ENCODE measurements at places on chromosomes 11 and 22. TPM values are rescaled to one million over a fixed set of nuclear protein-coding genes. Genes with fewer than 3 reads are reported as not detected.
A peak's percentile ranks its signal among the peaks of the same experiment; 100 is the strongest.

The GAB4 gene
- not detected for total RNA-seq

DNA sequence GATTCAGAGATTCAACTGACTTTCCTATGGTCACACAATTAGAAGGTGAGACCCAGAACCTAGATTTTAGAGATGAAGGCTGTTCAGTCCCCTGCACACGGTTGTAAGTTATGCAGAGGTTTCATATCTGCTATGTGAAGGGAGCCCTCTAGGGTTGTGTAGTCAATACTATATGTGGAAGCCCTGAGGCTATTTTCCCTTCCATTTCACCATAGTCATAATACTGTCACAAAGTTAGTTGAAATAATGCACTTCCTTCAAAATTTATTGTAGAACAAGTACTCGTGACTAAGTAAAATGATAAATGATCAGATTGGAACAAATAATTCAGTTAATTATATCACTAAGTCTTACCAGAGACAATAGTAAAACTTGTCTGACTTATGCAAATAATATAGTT is 48.8 kb downstream of the ENDOD1 start:
- H3K27ac ChIP-seq, result no peak overlapping the region
- H3K36me3 ChIP-seq, result no peaks in the 10 kb centered on the region
- no peak overlapping the region for H3K4me3 ChIP-seq
- H3K27me3 ChIP-seq, result no peaks in the 10 kb centered on the region
- DNase-seq, result no peak

- DNase-seq, result peak; percentile 99
- no peaks in the 10 kb centered on the region for H3K27me3 ChIP-seq
- H3K4me3 ChIP-seq, result peak within 1 kb of the TSS; percentile 82
- peaks cover 49% of the 10 kb centered on the region for H3K4me1 ChIP-seq
- H3K27ac ChIP-seq, result peak within 1 kb of the TSS; percentile 97
Observed at GRCh38 chr11:694563-695287, at the start of gene DEAF1. DEAF1 (minus strand) TSS chr11:695222; CDS start chr11:695047, 175 bp downstream.

- no peak overlapping the region for H3K4me3 ChIP-seq
- peaks cover 8% of the 10 kb centered on the region for H3K4me1 ChIP-seq
- H3K27me3 ChIP-seq, result peaks cover 6% of the 10 kb centered on the region
- no peak overlapping the region for H3K27ac ChIP-seq
- no peaks in the 10 kb centered on the region for H3K36me3 ChIP-seq
- no peak for DNase-seq
Observed at GRCh38 chr11:82560836-82561235, 172.8 kb downstream of the FAM181B start.

DNA sequence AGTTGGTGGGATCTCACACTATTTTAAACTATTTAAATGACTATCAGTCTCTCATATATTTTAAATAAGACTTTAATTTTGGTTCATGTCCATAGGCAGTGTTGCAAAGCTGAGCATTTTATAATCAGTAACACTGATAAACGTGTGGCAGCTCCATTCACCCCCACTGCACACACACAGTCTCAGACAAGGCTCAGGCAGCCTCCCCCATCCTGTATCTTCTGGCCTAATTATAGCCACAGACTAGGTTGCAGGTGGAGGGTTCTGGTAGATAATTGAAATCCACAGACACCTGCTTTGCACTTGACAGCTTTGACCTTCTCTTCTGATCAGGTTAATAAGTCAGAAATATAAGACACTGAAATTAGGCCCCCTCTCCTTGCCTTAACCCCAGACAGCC is 118.5 kb upstream of the LDLRAD3 start:
- peaks cover 21% of the 10 kb centered on the region for H3K4me1 ChIP-seq
- no peaks in the 10 kb centered on the region for H3K36me3 ChIP-seq
- no peak overlapping the region for H3K4me3 ChIP-seq

DNA sequence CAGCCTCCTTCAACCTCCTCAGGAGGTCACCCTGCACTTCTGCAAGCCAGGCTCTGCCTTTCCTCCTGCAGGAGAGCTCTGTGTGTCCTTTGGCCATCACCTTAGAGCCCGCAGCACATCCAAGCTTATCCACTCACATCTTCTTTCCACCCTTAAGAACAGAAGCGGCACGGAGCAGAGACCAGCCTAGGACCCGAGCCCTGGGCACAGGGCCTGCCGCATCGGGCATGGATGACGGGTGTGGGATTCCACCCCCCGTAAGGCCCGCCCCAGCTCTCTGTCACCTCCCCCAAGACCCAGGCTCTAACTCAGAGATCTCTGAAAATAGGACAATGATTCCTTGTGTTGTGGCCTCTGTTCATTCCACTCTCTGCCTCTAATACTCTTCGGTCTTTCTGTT is 42.1 kb upstream of the PHF21B start:
- H3K27me3 ChIP-seq, result peaks cover 65% of the 10 kb centered on the region
- H3K4me3 ChIP-seq, result no peak overlapping the region
- no peak overlapping the region for H3K27ac ChIP-seq
- H3K36me3 ChIP-seq, result no peaks in the 10 kb centered on the region
- H3K4me1 ChIP-seq, result peaks cover 13% of the 10 kb centered on the region

GRCh38 chr11:60131912-60132311 is 43.4 kb downstream of the MS4A2 start:
- no peak overlapping the region for H3K27ac ChIP-seq
- H3K27me3 ChIP-seq, result no peaks in the 10 kb centered on the region
- H3K4me1 ChIP-seq, result no peaks in the 10 kb centered on the region
- no peak for DNase-seq
- no peak overlapping the region for H3K4me3 ChIP-seq

GRCh38 chr11:128022007-128022368 is 565.4 kb downstream of the ETS1 start:
- H3K36me3 ChIP-seq, result no peaks in the 10 kb centered on the region
- no peak overlapping the region for H3K27ac ChIP-seq
- H3K27me3 ChIP-seq, result peaks cover 1% of the 10 kb centered on the region
- peaks cover 2% of the 10 kb centered on the region for H3K4me1 ChIP-seq

DNA sequence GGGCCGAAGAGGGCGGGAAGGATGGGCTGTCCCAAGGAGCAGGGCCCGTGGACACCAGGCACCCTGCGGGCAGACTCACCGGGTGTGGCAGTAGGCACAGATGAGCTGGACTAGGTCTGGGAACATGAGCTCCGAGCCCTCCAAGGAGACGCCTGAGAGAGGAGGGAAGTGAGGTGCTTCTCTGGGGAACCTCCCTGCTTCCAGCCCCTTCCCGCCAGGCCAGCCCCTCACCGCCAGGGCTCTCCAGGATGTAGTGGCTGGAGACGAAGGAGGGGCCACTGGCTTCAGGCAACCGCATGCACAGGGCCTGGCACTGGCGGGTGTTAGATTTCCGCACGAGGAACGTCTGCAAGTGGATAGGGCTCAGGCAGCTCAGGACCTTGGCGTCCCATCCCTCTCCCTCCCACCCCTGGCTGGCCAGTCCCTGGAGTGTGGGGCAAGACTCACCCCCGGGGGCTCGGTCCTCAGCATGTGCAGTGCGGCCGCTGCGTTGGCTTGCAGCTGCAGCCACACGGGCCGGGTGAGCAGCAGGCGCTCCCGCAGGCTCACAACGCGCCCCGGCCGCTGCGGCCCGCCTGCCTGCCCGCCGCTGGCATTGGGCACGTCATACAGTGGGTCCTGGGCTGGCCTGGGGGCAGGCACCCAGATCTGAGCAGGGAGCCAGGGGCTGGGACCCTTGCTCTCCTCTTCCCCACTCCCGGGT is 552 bp downstream of the RIN1 start:
- peak overlapping the region; percentile 94 for H3K27ac ChIP-seq
- H3K27me3 ChIP-seq, result peaks cover 7% of the 10 kb centered on the region
- peaks cover 15% of the 10 kb centered on the region for H3K4me1 ChIP-seq
- peak overlapping the region; percentile 93 for H3K4me3 ChIP-seq

DNA sequence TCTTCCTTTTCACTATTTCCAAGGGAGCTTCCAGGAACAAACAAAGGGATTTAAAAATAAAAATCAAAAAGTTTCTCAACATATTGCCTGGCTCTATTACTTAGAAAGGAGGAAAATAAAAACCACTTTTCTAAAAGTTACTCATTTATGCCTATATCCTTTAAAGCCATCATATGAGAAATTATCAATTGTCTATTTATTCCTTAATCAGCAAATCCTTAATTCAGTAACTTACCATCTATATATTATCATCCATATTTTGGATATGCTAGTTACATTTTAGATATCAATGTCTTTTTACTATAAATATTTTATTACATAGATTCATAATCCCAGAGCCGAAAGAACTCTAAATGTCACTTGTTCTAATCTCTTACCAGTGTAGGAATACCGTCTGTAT is 481.5 kb upstream of the ANO5 start:
- no peaks in the 10 kb centered on the region for H3K27me3 ChIP-seq
- no peaks in the 10 kb centered on the region for H3K4me1 ChIP-seq
- H3K27ac ChIP-seq, result no peak overlapping the region
- no peak overlapping the region for H3K4me3 ChIP-seq
- DNase-seq, result no peak

DNA sequence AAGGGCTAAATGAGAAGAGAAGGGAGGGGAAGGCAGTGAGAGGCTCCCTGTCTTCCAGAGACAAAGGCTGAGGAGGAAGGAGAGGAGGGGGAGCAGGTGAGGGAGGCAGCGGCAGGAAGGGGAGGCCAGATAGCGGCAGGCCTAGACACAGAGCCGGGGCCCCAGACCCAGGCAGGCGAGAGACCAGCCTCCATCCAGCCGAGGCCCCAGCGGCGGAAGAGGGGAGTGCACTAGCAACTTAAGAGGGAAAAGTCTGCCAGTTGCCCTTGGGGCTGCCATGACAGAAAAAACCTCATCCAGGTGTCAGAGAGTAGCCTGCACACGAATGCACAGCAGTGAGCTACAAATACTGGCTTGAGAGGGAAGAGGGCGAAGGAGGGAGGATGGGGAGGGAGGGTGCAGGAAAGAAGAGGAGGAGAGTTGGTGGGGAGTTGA is 46.7 kb downstream of the IGLL1 start:
- peak overlapping the region; percentile 51 for H3K4me3 ChIP-seq
- peak overlapping the region; percentile 99 for H3K27ac ChIP-seq
- H3K27me3 ChIP-seq, result no peaks in the 10 kb centered on the region
- DNase-seq, result peak; percentile 86
- H3K36me3 ChIP-seq, result no peaks in the 10 kb centered on the region
- H3K4me1 ChIP-seq, result peaks cover 89% of the 10 kb centered on the region

- H3K36me3 ChIP-seq, result no peaks in the 10 kb centered on the region
- H3K4me1 ChIP-seq, result peaks cover 12% of the 10 kb centered on the region
- H3K27me3 ChIP-seq, result no peaks in the 10 kb centered on the region
- no peak overlapping the region for H3K27ac ChIP-seq
- no peak for DNase-seq
- H3K4me3 ChIP-seq, result no peak overlapping the region
Observed at GRCh38 chr11:91158891-91159537, 936.2 kb upstream of the CHORDC1 start.

The RAB36 gene
- total RNA-seq, result 6.4 TPM

The ZNF215 gene
- total RNA-seq, result 2.8 TPM

DNA sequence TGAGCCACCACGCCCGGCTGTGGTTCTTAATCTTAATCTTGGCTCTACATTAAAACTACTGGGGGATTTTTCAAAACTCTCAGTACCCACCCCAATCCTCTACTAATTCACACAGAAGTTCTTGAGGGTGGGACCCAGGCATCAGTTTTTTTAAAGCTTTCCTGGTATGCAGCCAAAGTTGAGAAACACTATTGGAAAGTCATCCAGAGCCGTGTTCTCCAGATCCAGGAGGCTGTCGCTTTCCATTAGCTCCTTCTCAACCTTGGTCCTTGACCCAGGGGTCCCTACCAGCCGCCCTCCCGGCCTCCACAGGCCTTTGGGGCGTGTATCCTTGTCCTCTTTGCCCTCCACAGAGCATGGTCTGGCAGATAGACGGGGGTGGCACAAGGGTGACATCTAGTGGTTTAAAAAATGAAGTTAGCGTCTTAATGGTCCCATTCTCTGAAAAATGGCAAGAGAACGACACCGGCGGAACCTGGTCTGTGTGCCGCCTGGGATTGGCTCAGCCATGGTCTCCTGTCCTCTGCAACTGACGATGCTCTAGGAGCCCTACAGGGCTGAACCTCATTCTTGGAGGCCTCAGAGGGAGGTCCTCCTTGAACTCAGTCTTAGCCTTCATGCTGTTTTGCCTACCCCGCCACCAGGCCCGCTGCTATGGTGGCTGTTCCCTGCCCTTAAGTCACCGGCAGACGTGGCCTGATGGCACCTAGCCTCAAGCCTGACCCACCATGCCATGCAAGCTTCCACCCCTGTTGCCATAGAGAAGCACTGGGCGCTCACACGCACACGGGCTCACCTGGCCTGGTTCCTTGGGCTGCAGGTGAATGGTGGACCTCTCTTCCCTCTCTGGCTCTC is 152.0 kb upstream of the SYN3 start:
- no peak for DNase-seq
- H3K36me3 ChIP-seq, result no peaks in the 10 kb centered on the region
- no peak overlapping the region for H3K27ac ChIP-seq
- peaks cover 79% of the 10 kb centered on the region for H3K27me3 ChIP-seq
- no peaks in the 10 kb centered on the region for H3K4me1 ChIP-seq
